CD4-positive, alpha-beta T cell treated with Interleukin-6 for 4 hours (primary cell): ENCODE measurements at places on chromosomes 1 and 21.

- DNase-seq, result no peak
Observed at GRCh38 chr1:228990906-228991569, 255.8 kb downstream of the RHOU start.

- DNase-seq, result no peak
Observed at GRCh38 chr1:19306941-19307340, 5.0 kb downstream of the AKR7A2 start.

- DNase-seq, result no peak
Observed at GRCh38 chr21:43928222-43929125, 63.5 kb downstream of the AGPAT3 start.

- no peak for DNase-seq
Observed at GRCh38 chr1:236078993-236079392, 14.1 kb upstream of the NID1 start.

DNA sequence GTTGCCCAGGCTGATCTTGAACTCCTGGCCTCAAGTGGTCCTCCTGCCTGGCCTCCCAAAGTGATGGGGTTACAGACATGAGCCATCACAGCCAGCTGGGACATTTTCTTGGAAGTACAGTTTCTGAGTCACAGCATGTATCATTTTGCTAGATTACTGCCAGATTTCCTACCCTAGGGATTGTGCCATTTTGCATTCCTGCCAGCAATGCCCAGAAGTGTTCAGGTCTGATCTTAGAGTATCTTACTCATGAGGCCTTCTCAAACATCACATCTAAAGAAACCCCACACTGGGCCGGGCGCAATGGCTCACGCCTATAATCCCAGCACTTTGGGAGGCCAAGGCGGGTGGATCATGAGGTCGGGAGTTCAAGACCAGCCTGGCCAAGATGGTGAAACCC, 10.2 kb downstream of the BMP8A start:
- DNase-seq, result no peak

- DNase-seq, result no peak
Observed at GRCh38 chr1:43608827-43609226, 41.1 kb upstream of the KDM4A start.

DNA sequence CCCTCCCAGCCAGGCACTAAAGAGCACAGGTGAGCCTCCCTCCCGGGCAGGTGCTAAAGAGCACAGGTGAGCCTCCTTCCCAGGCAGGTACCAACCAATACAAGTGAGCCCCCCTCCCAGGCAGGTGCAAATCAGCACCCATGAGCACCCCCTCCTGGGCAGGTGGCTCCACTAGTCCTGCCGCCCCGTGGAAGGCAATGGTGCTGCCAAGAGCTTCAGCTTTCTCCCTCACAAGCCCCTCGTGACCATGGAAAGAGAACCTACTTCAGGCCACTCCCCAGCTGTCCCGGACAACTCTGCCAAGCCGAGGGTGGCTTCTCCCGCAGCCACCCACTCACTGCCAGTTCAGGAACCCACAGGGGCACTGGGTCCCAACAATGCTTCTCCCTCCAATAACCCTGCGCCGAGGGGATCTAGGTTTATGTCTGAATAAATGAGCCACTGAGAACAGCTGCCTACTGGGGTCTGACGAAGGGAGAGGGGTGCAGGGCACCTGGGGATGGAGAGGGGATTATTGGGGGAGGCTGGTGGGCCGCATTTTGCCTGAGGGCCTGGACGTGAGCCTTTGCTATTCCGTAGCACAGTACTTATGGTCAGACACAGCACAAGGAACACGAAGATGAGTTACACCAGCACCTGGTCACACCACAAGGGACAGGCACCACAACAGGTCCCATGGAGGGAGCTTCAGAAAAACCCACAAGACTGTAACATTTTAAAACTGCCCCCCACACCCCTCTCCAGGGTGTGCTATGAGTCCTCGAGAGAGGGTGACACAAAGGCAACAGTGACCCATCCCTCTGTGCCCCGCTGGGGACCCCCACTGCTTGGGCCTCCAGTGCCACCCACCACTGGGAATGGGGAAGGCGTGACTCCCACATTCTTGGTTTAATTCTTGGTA, 46.3 kb downstream of the PRDM15 start:
- DNase-seq, result no peak

GRCh38 chr1:39779137-39779536, 8.0 kb upstream of the OXCT2 start:
- no peak for DNase-seq

DNA sequence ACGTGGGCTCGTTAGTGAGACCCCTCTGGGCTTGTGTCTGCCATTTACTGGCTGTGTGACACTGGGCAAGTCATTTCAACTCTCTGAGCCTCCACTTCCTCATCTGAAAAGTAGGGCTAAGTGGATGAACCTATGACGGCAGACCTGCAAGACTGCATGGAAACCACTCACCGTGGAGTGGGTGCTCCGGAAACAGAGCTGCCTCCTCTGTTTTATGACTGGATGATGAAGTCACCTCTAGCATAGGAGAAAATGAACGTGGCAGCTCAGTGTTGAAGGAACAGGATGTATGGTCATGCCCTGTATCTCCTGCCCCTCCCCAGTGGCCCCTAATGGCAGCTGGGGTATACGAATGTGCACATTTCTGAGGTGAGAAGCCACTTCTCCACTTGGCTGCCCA, 40.5 kb downstream of the STPG1 start:
- DNase-seq, result no peak

DNA sequence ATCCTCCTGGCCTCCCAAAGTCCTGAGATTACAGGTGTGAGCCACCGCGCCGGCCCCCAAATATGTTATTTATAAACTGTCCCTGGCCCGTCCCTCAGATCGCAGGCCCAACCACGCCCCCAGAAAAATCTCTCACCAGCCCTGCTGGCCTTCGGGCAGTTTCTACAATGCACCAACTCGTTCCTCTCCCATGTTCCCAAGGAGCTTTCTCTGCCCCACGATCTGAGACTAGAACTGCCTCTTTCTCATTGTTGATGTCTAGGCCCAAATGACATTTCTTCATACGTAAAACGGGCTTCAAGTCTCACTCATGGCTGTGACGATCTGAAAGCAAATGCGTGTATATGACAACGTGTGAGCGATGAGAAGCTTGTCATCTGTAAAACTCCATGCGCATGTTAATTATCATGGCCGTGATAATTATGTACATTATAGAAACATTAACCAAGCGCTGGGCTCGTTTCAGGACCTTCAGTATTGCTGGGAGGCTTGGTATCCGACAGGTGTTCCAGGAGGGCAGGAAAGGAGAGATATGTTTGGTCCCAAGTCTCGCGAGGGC, 748 bp upstream of the NIPAL3 start:
- no peak for DNase-seq

GRCh38 chr1:10734962-10735544, 61.4 kb downstream of the CASZ1 start:
- no peak for DNase-seq

DNA sequence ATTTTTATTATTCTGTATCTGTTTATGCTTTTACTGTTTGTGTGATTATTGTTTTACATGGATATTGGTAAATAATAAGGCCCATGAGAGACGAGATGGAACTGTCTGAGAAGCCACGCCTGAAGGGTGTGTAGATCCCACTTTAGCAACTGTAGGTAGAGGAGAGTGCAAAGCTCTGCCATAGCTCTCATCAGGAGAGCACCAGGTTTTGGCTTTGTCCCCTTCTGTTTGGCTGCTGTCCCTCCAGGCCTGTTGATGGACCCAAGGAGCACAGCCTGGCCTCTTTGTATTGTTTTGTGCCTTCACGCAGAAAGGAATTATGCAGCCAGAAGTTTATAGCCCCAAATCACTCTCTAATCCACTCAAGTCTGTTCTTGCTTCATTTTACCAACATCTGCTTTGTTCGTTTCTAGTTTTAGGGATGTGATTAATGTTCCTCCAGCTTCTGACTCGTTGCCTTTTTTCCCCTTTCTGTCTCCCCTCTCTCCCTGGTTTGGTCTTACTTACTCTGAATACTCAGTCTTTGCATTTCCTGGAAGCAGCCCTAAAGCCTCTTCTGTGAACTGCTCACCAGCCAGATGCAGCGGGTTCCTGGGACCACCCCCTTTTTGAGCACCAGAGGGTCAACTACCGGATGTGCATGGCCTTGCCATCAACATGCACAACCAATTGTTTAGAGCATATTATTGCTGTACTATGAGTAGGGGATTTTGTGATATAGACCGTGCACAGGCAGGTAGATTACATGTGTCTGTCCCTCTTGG, 127.3 kb downstream of the HHAT start:
- no peak for DNase-seq

DNA sequence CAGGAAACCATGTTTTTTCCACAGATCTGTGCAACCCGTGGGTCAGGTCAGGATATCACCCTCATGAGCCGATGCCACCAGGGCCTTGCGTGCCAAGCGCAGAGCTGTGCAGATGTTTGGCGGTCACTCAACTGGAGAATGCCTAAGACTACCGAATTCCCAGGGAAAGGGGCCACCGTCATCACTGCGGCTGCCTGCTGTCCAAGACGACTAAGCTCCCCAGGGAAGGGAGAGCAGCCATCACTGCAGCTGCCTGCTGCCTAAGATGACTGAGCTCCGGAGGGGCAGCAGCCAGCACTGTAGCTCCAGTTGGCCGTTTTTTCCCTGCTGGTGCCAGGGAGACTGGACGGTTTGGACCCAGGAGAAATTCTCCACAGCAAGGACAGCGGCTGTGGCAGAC, 31.1 kb downstream of the AKT3 start:
- no peak for DNase-seq

- peak; percentile 34 for DNase-seq
Observed at GRCh38 chr1:59290193-59290949, 6.5 kb upstream of the FGGY start.

DNA sequence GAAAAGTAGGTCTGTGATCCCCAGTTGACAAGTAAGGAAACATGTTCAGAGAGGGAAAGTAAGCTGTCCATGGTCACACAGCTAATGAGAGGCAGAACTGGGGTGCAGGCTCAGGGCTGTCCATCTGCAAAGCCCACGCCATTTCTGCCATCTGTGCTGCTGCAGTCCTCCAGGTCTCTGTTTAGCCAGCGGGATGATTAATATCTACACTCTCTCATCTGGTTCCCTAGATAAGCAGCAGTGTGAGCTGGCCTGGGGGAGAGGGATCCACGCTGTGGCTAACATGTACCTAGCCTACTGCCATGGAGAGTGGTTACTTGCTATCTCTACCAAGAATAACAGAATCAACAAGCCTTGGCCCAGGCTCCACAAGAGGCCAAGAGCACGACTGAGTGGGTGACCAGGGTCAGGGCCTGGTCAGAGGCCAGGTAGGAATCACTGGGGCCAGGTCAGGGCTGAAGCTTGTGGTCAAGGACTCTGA, 75.2 kb downstream of the TRABD2B start:
- no peak for DNase-seq

DNA sequence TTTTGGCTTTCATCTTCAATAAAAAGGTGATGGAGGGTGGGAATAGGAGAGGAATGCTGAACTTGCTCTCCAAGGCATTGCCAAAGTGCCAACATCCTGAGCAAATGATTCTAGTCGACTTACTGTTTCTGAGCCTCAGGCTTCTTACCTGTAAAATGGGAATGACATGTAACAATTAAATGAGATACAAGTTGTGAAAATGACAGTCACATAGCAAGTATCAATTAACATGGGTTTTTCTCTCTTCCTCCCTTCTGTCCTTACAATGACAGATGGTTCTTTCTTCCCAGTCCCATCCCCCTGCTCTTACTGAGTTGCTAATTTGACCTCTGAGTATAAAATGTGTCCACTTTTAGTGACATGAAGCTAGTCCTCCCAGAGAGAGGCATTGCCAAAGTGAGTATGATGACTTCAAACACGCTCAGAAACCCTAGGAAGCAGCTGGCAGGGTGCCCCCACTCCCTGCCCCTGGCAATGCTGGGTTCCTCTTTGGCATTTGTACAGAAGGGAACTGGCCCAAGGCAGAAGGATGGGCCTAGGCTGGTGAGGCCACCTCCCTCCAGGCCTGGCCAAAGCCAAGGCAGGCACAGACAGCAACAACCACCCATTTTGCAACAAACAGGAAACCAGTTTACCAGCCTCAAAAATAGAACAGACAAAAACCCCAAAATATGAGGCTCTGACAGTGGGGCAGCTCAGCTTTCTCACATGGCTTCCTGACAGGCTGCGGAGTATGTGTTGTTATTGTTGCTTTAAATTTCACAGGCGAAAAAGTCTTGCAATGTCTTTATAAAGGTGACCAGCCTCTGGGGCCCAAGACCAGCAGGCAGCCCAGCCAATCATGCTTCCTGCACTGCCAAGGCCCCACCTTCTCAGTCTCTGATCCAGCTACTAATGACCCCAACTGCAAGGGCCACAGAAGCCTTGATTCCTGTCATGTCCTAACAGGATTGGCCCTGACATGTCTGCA, 115.9 kb downstream of the HIVEP3 start:
- peak; percentile 47 for DNase-seq

- DNase-seq, result peak; percentile 10
Observed at GRCh38 chr1:94247138-94248094, 10.0 kb upstream of the ARHGAP29 start.

GRCh38 chr1:97824624-97825023, 96.2 kb downstream of the DPYD start:
- no peak for DNase-seq

DNA sequence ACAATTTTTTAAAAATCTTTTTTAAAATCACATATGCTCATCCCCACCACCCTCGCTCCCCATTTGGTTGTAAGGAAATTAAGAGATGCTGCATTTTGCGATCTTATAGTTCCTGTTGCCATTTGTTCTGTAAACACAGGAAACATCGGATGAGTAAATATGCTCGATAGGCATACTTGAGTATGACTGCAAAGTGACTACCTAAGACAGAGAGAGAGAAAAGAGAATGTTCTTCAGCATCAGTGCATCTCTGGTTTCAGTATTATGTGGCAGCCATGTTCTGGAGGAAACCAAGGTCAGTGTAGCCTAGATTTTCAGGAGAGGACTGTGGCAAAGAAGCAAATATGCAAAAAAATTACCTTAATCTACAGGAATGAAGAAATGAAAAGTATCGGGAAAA, 265.5 kb upstream of the FMN2 start:
- no peak for DNase-seq

- no peak for DNase-seq
Observed at GRCh38 chr1:100528871-100529270, 9.1 kb upstream of the GPR88 start.

DNA sequence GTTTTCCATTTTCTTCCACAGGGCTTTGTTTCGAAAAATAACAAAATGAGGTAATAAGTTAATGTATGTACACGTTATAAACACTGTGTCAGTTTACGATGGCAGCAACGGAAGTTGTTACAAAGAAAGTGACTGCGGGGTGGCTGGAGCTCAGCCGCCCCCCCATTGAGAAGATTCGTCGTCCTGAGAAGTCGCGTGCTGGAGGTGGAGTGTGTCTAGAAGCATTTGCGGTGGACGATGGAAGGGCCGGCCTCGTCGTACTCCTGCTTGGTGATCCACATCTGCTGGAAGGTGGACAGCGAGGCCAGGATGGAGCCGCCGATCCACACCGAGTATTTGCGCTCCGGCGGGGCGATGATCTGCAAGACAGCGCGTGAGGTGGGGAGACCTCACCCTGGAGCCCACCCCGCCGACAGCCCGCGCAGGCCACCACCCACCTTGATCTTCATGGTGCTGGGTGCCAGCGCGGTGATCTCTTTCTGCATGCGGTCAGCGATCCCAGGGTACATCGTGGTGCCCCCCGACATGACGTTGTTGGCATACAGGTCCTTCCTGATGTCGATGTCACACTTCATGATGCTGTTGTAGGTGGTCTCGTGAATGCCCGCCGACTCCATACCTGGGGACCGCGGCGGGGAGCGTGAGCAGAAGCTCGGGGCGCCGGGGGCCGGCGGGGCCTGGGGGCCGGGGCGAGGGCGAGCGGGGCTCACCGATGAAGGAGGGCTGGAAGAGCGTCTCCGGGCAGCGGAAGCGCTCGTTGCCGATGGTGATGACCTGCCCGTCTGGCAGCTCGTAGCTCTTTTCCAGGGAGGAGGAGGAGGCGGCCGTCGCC, 2.4 kb downstream of the ACTA1 start:
- DNase-seq, result no peak
